ENCODE measurements at places on chromosomes 3 and 15. TPM values are rescaled to one million over a fixed set of nuclear protein-coding genes. Genes with fewer than 3 reads are reported as not detected.

The DOCK3 gene
- 0.36 TPM for total RNA-seq

The VEPH1 gene
- 87.1 TPM for total RNA-seq

The FBXO22 gene
- 59.1 TPM for total RNA-seq

The ATP13A4 gene
- total RNA-seq: not detected

The TLR9 gene
- total RNA-seq: not detected

The CPB1 gene
- not detected for total RNA-seq

The HDGFL3 gene
- total RNA-seq: 134 TPM

The GPR62 gene
- total RNA-seq: not detected

The HCLS1 gene
- 1.3 TPM for total RNA-seq

The GREM1 gene
- total RNA-seq: 35.3 TPM

The COL7A1 gene
- 107 TPM for total RNA-seq

The SERPINI2 gene
- total RNA-seq: not detected

The SPG11 gene
- total RNA-seq: 37.2 TPM

The SPINT1 gene
- 3.8 TPM for total RNA-seq

The ATP10A gene
- total RNA-seq: 7.5 TPM

The CKMT1A gene
- total RNA-seq: 2.2 TPM

The GHSR gene
- not detected for total RNA-seq

The EFCC1 gene
- total RNA-seq: not detected

The HTD2 gene
- total RNA-seq: 18.8 TPM

The GOLGA6L9 gene
- 2.0 TPM for total RNA-seq

The ALG1L2 gene
- total RNA-seq: not detected

The ISG20 gene
- total RNA-seq: 13.3 TPM

The SCN10A gene
- not detected for total RNA-seq

The C2CD4B gene
- not detected for total RNA-seq

The ATP13A5 gene
- total RNA-seq: 0.30 TPM

The POTEB gene
- not detected for total RNA-seq

The SNX22 gene
- total RNA-seq: not detected

The C3orf20 gene
- total RNA-seq: not detected

The SLC51A gene
- not detected for total RNA-seq

The TMA7 gene
- 444 TPM for total RNA-seq

The GP9 gene
- not detected for total RNA-seq

The ST3GAL6 gene
- total RNA-seq: 1.2 TPM

The MST1 gene
- 3.2 TPM for total RNA-seq

The SLC2A2 gene
- total RNA-seq: not detected

The KCNMB3 gene
- total RNA-seq: 0.77 TPM

The CHL1 gene
- total RNA-seq: not detected

The BRK1 gene
- 59.0 TPM for total RNA-seq

The ARL8B gene
- 35.8 TPM for total RNA-seq

The SERINC4 gene
- total RNA-seq: 0.11 TPM

The CTXN2 gene
- not detected for total RNA-seq

The SCN11A gene
- not detected for total RNA-seq

The PLSCR1 gene
- 92.2 TPM for total RNA-seq

The CHRNA7 gene
- 4.7 TPM for total RNA-seq

The C3orf85 gene
- total RNA-seq: not detected

The RASL12 gene
- total RNA-seq: 1.6 TPM

The HGD gene
- not detected for total RNA-seq

The CNTN3 gene
- 0.09 TPM for total RNA-seq
